ENCODE measurements at places on chromosomes 2 and 18.

- DNase-seq = no peak
These were observed 649 bp downstream of the FECH start for GRCh38 chr18:57585855-57586250.

GRCh38 chr2:208713066-208713745 is 306.6 kb downstream of the PTH2R start:
- DNase-seq = no peak

- no peak for DNase-seq
These were observed 57.8 kb upstream of the MMADHC start for GRCh38 chr2:149645391-149645790.

DNA sequence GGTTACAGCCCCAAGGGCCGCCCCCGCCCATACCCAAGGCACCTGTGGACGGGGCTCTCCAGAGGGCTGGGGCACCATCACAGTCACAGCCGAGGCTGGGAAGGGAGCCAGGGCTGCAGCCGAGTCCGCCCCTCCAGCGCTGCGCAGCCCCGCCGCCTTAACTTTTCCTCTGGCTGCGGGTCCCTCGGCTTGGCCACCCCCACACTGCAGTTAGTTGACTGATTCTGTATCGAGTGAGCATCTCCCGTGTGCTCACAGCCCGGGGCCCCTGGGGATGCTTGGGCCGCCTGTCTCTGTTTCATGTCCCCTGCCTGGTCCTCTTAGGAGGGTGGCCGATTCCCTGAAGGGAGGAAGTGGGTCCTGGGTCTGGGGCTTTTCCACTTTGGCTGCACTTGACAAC is 33.7 kb downstream of the EMILIN2 start:
- DNase-seq = no peak

DNA sequence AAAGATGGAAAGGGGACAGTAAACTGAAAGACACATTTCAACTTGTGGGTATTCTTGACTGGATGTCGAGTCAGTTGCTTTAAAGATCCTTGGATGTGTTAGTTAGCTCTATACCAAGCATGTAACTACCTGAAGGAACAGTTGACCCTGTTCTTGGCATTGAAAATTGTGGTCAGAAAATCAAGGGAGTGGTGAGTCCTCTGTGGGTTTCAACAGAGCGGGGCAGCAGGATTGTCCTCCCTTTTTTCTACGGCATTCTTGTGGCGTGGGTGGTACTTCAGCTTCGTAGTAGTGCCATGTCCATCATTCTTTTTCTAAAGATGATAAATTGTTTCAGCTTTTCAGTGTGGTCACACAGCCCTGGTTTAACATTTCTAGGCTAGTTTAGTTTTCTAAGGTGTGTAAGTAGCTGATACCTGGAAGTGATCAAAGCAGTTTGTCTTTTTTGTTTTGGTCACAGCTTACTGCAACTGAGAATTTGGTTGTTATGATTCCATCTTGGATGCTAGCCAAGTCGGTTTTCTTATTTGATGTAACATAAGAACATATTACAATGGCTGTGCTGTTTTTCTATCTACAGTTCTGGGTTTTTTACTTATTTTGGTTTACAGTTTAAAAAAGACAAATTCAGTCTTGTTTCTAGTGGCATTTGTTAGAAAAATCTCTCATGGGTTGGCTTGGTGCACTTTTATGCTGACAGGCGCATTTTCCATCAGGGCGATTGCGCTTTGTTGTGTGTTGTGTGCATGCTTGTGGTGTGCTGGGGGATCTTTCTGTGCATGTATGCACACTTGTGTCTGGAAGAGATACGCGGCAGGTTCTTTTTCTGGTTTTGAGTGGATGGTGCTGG is 84.7 kb downstream of the ZNF407 start:
- DNase-seq = no peak
